Fibroblast of mammary gland (primary cell): ENCODE measurements at places on chromosomes 3 and 15.

DNA sequence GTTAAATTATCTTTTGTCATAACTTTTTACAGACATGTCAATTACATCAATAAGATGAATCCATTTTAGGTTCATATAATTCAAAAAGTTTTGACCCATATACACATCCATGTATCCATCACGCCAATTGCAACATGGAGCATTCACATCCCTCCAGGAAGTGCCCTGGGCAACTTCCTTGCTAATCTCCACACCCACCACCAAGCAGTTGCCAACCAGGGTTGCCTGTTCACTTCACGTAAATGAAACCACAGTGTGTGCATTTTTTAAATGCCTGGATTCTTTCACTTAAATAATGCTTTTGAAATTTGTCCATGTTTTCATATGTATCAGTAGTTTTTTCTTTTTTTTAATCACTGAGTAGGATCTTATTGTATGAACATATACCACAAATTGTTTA lies 40.7 kb upstream of the LYZL4 start:
- DNase-seq: no peak

DNA sequence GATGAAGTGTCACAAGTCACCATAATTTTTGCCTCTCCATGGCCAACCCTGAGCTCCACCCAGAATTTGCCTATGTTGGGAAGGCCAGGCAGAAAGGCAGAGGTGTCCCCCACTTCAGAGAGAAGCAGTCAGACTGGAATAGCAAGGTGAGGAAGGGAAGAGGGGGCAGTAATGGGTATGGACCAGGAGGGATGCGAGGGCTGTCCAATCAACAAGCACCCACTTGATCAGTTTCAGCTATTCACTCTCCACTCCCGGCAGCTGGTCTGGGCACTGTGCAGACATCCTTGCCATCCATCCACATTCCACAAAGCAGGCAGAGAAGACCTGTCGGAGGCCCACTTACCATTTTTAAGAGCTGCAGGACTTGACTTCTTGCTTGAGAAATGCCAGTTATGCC lies 43.5 kb upstream of the CTNNB1 start:
- DNase-seq: no peak

DNA sequence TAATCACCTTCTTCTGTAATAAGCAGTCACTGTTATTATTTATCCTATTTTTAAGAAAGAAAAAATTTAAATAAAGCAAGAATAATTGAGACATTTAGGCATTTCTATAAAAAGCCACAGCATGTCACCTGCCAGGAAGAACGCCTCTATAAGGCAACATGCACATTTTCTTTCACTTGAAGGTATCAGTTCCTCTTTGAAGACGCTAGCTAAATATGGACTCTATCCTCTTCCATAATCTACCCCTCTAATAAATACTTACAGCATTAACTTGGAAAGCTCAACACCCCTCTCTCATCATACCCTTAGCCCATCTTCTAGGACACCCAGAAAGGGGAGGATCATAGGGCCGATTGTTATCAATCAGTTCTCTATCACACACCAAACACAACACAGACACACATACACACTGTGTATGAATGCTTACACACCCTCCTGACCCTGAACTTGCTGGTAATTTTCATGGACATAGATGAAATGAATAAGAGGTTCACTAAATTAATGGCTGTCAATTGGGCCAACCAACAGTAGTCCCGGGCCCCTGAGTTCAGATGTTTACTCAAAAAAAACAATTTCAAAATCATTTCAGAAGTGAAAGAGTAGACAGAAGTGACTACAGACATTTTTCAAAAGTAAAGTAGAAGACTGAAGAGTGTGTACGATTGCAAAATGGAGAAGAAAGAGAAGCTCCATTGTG lies 102.5 kb downstream of the ZMAT3 start:
- no peak for DNase-seq

GRCh38 chr15:88631464-88632028 lies 7.3 kb upstream of the ISG20 start:
- no peak for DNase-seq

DNA sequence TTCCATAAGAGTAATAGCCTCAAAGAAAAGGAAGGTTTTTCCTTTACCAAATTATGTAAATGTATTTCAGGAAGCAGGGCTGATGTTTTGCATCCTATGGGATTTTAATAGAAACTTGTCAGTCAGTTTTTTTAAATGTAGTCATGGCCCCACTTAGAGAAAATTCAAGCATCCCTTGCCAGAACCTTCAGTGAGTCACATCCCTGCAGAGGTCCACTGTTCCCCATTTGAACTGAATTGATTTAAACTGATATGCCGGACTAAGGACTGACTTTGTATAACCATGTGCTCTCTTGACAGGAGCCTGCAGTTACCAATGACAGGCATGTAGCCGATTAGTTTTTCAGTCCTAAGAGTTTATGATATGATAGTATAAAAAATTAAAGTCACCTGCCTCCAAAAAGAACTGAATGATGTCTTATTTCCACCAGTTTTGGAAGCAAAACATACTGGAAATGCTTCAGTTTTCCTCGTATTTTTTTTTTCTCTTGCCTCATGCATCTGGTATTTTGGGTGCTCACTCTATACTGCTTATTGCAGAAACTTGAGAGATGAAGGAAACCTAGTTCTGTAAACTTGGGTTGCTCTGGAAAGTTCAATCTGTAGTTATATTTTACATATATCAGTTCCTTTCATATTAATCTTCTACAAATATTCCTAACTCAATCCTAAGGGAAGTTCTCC lies 30.7 kb downstream of the LRTM1 start:
- DNase-seq: peak; percentile 90

DNA sequence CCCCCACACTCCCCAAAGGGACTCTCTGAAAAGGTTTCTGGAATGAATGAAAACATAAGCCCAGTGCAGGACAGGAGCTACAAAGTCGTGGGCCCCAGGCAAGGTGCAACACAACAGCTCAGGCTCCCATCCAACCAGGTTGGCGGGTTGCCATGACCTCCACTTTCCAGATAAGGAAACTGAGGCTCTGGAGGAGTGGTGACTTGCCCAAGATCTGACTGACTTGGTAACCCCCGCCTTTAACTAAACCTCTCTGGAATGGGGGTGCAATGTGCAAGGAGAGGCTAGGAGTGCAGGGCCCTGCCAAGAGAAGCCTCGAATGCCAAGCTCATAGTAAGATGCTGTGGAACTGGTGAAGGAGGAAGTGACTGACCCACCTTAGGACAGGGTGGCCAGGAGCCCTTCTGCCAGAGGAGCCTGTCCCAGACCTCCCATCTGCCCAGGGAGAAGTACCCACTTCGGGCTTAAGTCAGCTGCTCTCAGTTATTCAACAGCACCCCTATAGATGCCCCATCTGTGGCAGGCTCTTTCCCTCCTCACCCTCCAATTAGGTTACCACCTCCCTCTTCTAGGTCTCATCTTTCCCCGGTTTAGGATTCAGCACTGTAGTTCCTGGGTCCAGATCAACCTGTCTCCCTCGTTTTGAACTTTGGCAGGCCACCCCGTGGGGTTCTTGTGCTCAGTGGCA lies 553 bp upstream of the TNNC1 start:
- no peak for DNase-seq

DNA sequence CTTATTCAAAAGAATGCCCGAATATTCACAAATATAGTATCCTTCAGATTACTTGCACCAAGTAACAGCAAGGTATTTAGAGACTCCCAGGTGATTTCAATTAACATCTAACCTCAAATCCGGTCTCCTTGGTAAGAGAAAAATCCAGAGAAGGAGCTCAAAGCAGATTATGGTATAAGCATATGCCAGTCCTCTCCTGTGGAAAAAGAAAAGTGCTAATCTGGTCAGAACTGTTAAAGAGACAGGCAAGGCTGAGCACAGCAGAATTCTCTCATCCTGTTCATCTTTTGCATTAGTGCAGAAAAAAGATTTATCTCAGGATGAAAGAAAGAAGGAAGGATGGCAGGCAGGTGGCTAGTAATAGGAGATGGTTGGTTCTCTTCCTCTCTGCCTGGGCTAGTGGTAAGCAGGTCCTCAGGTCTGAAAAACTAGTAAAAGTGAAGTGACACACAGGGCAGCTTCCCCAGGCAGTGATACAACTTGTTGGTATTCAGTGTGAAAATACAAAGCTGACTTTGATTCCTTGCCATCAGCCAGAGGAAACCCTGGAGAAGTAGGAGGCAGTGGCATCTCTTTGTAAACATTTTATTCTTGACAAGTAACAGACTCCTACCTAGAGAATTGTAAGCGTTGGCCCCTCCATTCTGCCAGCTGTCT lies 14.2 kb downstream of the ATXN7 start:
- no peak for DNase-seq

GRCh38 chr3:190485830-190486532 lies 27.9 kb upstream of the IL1RAP start:
- DNase-seq: peak; percentile 20

DNA sequence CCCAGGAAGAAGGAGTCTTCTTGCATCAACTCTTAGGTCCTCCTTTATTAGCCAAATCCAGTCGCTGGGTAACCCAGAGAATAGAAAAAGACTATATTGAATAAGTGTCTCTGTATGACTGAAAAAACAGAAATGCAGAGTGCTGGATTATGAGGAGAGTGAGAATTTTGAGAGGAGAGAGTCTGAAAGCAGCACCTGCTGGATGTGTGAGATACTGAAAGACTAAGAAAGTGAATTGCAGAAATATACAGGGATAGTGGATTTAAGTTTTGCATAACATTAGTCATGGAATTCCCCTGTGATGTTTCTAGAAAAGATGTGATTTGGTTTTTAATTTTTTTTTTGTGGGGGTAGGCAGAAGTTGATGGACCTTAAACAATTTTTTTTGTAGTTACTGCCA lies 296.5 kb downstream of the MECOM start:
- DNase-seq: no peak

DNA sequence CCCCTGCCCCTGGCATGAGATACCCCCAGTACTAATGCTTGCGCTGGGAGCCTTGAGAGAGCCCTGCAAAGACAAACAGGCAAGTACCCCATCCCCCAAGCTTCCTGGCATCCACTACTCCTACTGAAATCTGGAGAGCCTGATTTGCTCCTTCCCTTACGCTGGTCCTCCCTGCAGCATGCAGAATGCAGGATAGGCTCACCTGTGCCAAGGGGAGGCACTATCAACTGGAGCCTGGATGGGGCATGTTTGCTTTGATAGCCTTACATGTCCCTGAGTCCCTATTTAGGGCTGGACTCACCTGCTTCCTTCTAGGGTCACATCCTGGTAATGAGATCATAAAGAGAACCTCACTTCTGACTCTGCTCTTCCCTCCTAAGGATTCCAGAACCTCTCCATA lies 42.9 kb downstream of the RAB11A start:
- no peak for DNase-seq

GRCh38 chr15:80461356-80462095 lies 57.3 kb downstream of the ARNT2 start:
- no peak for DNase-seq

- peak; percentile 77 for DNase-seq
These were observed 208.4 kb downstream of the TP63 start for GRCh38 chr3:189839576-189839975.

DNA sequence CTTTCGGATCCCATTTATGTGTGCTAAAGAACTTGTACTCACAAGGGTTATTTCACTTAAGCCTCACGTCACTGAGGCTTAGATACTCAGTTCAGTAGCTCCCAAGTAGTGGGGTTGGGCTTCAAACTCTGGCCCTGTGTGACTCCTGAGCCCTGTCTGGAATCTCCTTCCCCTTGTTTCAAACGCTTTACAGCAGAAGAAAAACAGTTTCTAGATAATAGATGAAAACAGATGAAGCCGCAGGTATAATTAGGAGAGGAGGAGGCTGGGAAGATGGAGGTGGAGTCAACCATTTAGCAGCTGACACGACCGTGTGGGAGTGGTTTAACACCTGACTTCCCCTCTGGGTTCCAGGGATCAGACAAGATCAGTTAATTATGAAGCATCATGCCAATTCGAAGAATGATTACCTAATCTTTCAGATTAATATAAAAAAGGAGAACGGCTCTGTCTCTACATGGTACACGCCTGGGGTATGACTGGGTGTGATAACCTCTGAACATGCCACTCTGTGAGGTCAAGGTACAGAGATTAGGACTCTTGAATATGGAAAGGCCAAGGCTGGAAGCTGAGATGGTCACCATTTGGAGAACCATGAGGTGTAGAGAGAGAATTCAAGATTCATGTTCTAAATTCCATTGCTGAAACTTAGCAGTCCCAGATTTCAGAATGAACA lies 31.1 kb downstream of the TPM1 start:
- DNase-seq: no peak

- no peak for DNase-seq
These were observed 670.0 kb downstream of the SI start for GRCh38 chr3:164408326-164408725.

DNA sequence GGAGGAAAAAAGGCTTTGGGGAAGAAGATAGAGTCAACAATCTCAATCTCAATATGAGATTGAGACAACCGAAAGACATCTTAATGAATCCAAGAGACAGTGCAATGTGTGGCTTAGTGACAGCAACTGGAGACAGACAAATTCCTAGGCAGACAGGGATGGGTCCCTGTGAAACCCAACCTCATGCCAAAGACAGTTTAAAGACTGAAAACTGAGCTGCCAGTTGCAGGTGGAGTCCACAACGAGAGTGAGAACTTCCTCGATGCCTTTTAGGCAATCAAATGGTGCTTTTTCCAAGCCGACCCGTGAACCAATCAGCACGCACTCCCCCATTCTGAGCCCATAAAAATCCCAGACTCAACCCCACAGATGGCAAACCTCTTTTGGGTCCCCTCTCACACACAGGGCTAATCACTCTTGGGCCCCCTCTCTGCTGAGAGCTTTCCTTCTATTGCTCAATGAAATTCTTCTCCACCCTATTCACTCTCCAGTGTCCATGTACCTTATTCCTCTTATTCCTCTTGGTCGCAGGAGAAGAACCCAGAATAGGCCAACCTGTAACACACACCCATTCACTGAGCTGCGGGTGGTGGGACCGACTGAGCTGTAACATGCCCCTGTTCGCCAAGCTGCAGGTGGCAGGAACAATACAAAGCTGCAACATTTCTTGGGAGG lies 34.8 kb downstream of the ZMAT3 start:
- DNase-seq: no peak

- DNase-seq: no peak
These were observed 5.2 kb downstream of the CD200 start for GRCh38 chr3:112338021-112338726.

GRCh38 chr3:126491221-126492013 lies 15.7 kb upstream of the ZXDC start:
- DNase-seq: no peak

DNA sequence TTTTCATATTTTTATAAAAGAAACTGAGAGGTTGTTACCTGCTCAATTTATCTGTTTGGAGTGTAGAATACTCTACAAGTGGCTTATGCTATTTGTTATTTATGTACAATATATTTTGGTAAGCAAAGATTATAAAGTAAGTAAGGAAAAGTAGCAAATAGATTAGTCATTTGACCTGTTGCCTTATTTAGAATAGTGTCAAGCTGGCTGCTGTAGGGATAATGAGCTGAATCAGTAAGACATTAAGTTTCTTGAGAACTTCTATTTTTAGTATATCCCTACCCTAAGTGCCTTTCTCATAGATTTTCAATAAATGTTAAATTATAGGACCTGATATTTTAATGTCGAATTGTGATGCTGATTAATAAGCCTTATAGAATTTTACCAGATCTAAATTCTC lies 37.2 kb downstream of the ECT2 start:
- peak; percentile 55 for DNase-seq

DNA sequence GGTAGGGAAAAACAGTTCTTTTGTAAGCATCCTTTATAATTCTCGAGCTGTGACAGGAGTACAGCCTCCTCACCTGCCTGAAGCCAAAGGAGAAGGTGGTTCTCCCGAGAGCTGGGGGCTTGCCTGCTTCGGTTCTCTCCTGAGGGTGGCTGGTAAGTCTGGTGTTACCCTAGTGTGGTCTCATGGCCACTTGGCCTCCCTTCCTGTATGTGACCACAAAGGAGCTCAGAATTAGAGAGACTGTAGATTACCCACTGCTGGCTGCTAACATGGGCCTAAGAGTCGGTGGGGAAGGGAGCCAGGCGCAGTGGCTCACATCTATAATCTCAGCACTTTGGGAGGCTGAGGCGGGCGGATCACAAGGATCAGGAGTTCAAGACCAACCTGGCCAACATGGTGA lies 12.6 kb downstream of the PDHB start:
- no peak for DNase-seq
